ENCODE measurements at places on chromosomes 7 and 10.

DNA sequence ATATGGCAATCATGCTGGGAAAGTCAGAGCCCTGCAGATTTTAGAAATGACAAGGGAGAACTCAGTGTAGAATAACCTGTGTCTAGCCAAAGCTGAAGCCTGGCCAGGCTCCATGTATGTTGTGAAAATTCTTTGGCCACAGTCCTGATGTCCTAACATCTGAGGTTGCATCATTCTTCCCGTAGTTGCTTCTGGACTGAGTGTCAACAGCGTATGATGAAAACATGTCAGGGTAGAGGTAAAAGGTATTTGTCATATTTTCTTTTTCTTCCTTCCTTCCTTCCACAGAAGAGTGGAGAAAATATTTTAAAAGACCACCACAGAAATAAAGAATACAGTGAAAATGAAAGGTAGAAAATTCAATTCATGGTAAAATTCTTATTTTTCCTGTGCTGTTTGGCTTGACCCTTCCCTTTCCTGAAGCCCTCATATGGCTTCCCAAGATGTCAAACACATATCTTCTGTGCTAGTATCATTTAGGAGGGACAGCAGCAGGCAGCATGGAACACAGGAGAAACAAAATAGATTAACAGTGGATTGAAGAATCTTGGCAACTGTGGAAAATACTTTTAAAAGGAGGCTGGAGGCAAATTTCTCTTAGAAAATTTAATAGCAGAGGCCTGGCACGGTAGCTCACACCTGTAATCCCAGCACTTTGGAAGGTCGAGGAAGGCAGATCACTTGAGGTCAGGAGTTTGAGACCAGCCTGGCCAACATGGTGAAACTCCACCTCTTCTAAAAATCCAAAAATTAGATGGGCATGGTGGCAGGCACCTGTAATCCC lies 18.9 kb upstream of the NRBF2 start:
- no peak for DNase-seq

GRCh38 chr10:97400665-97401454 lies at the start of gene RRP12:
Gene RRP12, minus strand, starts transcription at chr10:97401340. Its CDS starts 109 bp downstream, at chr10:97401231.
- peak; percentile 80 for DNase-seq

DNA sequence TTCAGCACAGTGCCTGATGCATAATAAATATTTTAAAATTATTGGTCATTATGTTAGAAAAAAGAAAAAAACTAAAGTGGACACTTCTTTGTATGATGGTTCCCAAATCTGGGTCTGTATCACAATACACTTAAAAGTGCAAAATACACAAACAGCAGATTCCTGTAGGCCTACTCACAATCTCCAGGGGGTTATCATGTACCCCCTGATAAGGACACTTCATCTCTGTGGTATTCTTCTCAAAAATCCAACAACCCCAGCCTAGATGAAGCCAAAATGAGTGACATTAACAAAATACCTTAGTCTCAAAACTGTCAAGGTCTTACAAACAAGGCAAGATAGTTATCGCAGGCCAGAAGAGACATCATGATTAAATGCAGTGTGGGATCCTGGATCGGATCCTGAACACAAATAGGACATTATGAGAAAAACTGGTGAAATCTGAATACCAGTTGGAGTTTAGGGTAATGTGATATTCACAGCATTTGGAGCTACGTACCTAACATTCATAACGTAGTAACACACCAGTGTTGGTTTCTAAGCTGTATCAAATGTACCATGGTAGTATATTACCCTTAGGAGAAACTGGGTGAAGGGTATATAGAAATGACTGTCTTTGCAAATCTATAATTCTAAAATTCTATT lies 45.2 kb downstream of the NSUN6 start:
- no peak for DNase-seq

GRCh38 chr10:7958442-7958841 lies 96.0 kb upstream of the GATA3 start:
- DNase-seq: no peak
